ENCODE measurements at places on chromosomes 4 and X. TPM values are rescaled to one million over a fixed set of nuclear protein-coding genes. Genes with fewer than 3 reads are reported as not detected.

DNA sequence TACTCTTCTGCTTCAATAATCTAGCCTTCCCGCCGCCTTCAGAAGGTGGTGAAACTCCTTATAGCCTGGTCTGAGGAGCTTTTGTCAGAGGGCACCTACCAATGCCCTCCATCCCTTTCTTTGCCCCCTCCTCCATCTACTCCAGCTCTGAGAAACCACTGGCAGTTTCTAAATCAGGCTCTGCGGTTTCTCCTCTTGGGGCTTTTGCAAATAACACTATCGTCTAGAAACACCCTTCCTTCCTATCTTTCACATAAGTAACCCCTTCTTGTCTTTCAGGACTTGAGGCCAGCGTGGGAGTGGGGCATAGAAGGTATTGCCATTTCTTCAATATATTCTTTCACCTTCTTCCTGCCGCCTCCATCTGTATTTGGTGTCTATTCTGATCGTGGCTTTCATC is 1.2 kb upstream of the EFHC2 start:
- no peaks in the 10 kb centered on the region for H3K4me1 ChIP-seq
- H3K27ac ChIP-seq: no peak overlapping the region
- H3K27me3 ChIP-seq: no peaks in the 10 kb centered on the region
- H3K36me3 ChIP-seq: no peaks in the 10 kb centered on the region
- no peak for DNase-seq

DNA sequence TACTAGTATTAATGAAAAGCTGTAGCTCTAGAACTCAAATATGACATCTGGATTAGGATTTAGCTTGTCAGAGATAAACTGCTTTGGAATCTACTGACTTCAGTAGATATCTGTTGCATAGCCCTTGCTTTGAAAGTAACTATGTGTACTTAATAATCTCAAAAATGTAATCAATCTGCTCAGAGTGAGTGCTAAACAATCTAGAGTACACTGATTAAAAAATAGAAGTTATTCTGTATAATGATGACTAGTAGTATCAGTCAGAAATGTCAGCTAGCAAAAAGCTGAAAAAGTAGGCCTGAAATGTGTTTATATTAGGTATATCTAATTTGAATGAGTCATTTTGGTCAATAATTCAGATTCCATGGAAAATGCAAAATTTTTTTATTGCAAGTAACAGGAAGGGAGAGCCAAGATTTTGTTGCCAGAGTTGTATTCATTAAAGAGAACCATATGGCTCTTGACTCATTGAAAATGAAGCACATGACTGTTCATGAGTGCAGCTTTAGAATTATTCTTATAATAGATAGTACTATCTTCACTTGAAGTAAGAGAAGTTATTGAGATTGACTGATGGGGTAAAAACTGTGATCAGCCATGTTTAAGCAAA is 20.0 kb downstream of the CLCN3 start:
- H3K27ac ChIP-seq: no peak overlapping the region
- H3K4me1 ChIP-seq: no peaks in the 10 kb centered on the region
- no peaks in the 10 kb centered on the region for H3K36me3 ChIP-seq
- no peaks in the 10 kb centered on the region for H3K27me3 ChIP-seq
- DNase-seq: peak; percentile 63

The SH3BGRL gene
- 132 TPM for total RNA-seq

The EBP gene
- total RNA-seq: 66.0 TPM

DNA sequence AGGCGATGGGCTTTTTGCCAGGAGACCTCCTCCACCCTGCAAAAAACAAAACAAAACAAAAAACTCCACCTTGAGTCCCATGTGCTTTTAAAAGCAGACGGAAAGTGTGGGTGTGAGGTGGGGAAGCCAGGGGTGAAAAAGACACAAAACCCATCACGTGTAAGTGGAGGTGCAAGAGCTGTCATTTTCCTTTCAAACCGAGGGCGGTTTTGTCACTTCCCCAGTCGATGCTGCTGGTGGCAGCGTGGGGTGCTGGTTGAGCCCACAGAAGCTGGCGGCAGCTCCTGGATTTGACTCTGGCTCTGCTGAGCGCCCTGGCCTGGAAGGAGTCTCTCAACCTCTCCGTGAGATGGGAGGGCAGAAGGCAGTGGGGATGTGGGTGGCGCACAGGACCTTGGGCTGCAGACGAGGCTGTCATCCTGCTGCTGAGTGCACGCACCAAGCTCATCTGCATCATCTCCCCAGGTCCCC is 110.0 kb downstream of the PSAPL1 start:
- H3K4me3 ChIP-seq: no peak overlapping the region
- no peak for DNase-seq
- no peak overlapping the region for H3K27ac ChIP-seq

DNA sequence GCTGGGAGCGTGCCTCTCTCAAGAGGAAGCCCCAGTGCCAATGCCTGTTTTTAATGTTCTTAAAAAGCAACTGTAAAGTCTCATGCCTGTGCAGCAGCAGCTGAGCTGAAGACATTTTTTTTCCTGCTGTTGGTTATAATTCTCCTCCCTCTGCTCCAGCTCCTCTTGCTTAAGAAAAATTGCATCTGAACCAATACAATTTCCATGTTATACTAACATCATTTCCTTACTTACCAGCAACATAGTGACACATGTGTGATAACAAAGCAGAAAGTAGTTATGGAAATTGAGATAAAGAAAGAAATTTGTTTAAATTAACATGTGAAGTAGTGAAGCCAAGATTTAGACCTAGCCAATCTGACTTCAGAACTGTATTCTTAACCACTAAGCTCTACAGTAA is 101.4 kb downstream of the TBC1D19 start:
- no peak overlapping the region for H3K4me3 ChIP-seq
- no peaks in the 10 kb centered on the region for H3K27me3 ChIP-seq
- H3K36me3 ChIP-seq: peaks cover 8% of the 10 kb centered on the region
- no peak for DNase-seq
- H3K27ac ChIP-seq: no peak overlapping the region
- H3K4me1 ChIP-seq: peaks cover 17% of the 10 kb centered on the region

- no peaks in the 10 kb centered on the region for H3K36me3 ChIP-seq
- no peaks in the 10 kb centered on the region for H3K27me3 ChIP-seq
- no peak overlapping the region for H3K4me3 ChIP-seq
- no peak overlapping the region for H3K27ac ChIP-seq
- H3K4me1 ChIP-seq: no peaks in the 10 kb centered on the region
- peak; percentile 49 for DNase-seq
Measured at GRCh38 chr4:149426461-149426860, 389.2 kb downstream of the IQCM start.

- no peak overlapping the region for H3K4me3 ChIP-seq
- H3K36me3 ChIP-seq: no peaks in the 10 kb centered on the region
- peak overlapping the region; percentile 20 for H3K27ac ChIP-seq
- peak; percentile 48 for DNase-seq
- H3K27me3 ChIP-seq: no peaks in the 10 kb centered on the region
- peaks cover 21% of the 10 kb centered on the region for H3K4me1 ChIP-seq
Measured at GRCh38 chr4:54076673-54077072, 12.3 kb upstream of the CHIC2 start.

The BEX2 gene
- total RNA-seq: 10.0 TPM

- H3K4me3 ChIP-seq: no peak overlapping the region
- no peaks in the 10 kb centered on the region for H3K36me3 ChIP-seq
- H3K27ac ChIP-seq: no peak overlapping the region
- DNase-seq: no peak
Measured at GRCh38 chr4:157010630-157011029, 39.0 kb upstream of the PDGFC start.

The BEX5 gene
- 1.6 TPM for total RNA-seq

DNA sequence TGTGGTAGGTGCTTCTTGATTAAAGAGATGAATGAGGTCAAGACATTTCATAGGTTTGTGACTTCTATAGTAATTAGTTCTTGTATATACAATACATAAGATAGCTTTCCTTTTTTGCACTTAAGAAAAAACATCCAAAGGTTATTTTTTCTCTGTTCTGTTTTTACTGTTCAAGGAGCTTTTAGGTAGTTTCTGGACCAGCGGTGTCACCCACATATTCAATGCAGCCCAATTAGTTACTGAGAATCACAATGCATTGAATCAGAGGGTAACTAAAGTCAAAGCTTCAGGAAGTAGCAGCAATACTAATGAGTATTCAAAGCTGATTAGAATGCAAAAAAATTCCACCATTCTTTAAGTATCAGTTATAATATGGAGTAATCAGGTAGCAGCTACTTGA is 211.6 kb downstream of the SH2D1A start:
- H3K4me3 ChIP-seq: no peak overlapping the region
- H3K27me3 ChIP-seq: no peaks in the 10 kb centered on the region
- no peaks in the 10 kb centered on the region for H3K4me1 ChIP-seq
- no peaks in the 10 kb centered on the region for H3K36me3 ChIP-seq
- DNase-seq: no peak
- H3K27ac ChIP-seq: no peak overlapping the region

DNA sequence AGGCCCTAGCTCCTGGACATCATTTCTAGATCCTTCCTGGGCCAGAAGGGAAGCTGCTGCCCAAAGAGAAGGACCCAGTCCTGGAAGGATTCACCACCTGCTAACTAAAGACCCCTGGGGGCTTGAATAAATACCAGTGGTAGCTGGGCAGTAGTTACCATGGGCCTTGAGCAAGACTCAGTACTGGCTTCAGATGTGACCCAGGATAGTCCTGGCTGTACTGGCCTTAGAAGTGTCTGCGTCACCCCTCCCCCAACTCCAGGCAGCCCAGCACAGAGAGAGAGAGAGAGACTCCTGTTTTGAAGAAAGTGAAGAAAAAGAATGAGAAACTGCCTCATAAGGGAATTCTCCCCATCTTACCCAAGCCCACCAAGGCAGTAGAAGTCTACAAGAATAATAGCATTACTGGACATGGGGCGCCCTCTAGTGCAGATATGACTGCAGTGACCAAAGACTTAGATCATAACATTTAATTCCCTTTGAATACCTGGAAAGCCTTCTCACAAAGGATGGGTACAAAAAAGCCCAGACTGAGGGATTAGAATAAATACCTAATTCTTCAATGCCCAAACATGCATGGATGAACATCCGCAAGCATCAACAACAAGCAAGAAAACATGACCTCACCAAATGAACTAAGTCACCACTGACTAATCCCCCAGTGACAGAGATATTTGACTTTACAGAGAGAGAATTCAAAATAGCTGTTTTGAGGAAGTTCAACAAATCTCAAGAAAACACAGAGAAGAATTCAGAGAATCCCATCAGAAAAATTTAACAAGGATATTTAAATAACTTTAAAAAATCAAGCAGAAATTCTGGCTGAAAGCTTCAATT is 171.8 kb downstream of the HNRNPD start:
- H3K27ac ChIP-seq: no peak overlapping the region
- DNase-seq: peak; percentile 12
- H3K36me3 ChIP-seq: no peaks in the 10 kb centered on the region
- H3K4me3 ChIP-seq: no peak overlapping the region
- no peaks in the 10 kb centered on the region for H3K27me3 ChIP-seq

GRCh38 chrX:129768586-129769466 is 10.9 kb upstream of the SASH3 start:
- no peaks in the 10 kb centered on the region for H3K27me3 ChIP-seq
- H3K4me3 ChIP-seq: no peak overlapping the region
- H3K27ac ChIP-seq: no peak overlapping the region
- no peaks in the 10 kb centered on the region for H3K36me3 ChIP-seq
- H3K4me1 ChIP-seq: no peaks in the 10 kb centered on the region

DNA sequence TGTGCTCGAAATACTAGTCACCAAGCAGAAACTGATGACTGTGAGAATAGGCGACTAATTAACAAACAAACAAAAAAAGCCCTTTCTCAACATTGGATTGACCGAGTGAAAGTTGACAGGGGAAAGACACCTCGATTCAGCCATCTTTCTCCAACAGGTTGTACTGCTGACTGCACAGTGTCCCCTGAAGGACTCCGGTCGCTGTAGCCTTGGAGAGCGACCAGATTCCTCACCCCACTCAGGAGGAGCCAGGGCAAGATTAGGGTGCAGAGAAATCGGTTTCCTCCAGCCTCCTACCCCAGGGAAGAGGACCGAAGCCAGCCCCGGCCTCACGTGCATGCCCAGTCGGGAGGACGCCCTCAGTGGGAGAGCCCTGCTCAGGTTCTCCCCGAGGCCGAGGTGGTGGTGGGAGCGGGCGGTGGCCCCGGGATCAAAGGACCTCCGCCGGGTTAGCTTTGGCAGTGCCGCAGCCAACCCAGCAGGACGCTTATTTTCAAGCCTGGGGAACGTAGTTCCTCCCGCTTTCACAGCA is 1.1 kb upstream of the RAP1GDS1 start:
- H3K27me3 ChIP-seq: no peaks in the 10 kb centered on the region
- peaks cover 12% of the 10 kb centered on the region for H3K4me1 ChIP-seq
- DNase-seq: peak; percentile 11
- H3K27ac ChIP-seq: peak overlapping the region; percentile 95
- peak overlapping the region; percentile 89 for H3K4me3 ChIP-seq

The CXCL1 gene
- total RNA-seq: 11.4 TPM

The CYTL1 gene
- 9.6 TPM for total RNA-seq

GRCh38 chrX:2521927-2522386 is 21.2 kb upstream of the DHRSX start:
- no peak overlapping the region for H3K27ac ChIP-seq
- no peak overlapping the region for H3K4me3 ChIP-seq
- H3K4me1 ChIP-seq: no peaks in the 10 kb centered on the region

The GPR34 gene
- total RNA-seq: not detected

DNA sequence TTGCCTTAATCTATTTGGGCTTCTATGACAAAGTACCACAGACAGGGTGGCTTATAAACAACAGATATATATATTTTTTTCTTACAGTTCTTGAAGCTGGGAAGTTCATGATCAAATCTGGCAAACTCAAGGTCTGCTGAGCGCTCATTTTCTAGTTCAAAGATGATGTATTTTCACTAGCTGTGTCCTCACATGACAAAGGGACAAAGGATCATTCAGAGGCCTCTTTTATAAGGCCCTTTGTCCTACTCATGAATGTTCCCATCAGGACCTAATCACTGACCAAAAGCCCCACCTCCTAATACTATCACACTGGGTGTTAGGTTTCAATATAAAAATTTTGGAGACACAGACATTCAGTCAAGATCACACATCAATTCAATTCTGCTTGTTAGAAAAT is 2025.2 kb downstream of the PCDH7 start:
- no peaks in the 10 kb centered on the region for H3K36me3 ChIP-seq
- H3K27me3 ChIP-seq: no peaks in the 10 kb centered on the region
- no peaks in the 10 kb centered on the region for H3K4me1 ChIP-seq
- H3K27ac ChIP-seq: no peak overlapping the region

GRCh38 chr4:129384974-129385373 is 289.0 kb downstream of the C4orf33 start:
- DNase-seq: no peak
- H3K27ac ChIP-seq: no peak overlapping the region
- no peak overlapping the region for H3K4me3 ChIP-seq

The DDIT4L gene
- 0.14 TPM for total RNA-seq
